H1 (cell line): ENCODE measurements at places on chromosomes 6 and 20.

GRCh38 chr6:142417331-142417750 lies 115.5 kb downstream of the ADGRG6 start:
- no peaks in the 10 kb centered on the region for H3K4me1 ChIP-seq
- no peaks in the 10 kb centered on the region for H3K27me3 ChIP-seq
- H3K4me3 ChIP-seq: no peak overlapping the region
- H3K36me3 ChIP-seq: no peaks in the 10 kb centered on the region
- no peak for DNase-seq

DNA sequence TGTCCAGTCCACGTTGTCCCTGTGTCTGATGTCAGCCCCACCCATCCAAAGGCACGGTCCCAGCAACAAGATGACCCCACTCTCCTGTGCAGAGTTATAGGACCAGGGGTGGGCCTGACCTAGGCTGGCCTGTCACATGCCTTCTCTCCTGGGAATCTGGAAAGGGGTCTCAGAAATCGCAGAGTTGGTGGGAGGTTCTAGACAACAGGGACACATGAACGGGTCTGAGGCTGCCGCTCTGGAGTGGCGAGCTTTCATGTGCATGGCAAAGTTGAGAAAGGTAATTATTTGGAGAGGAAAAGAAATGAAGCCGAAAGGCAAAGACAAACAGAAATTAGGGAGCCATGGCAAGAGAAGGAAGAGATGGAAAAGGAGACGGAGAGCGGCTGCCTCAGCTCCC lies 29.5 kb downstream of the BFSP1 start:
- H3K36me3 ChIP-seq: no peaks in the 10 kb centered on the region
- H3K4me1 ChIP-seq: no peaks in the 10 kb centered on the region

GRCh38 chr6:87738000-87738399 lies 36.0 kb upstream of the AKIRIN2 start:
- H3K27me3 ChIP-seq: no peaks in the 10 kb centered on the region
- H3K4me1 ChIP-seq: no peaks in the 10 kb centered on the region
- H3K27ac ChIP-seq: no peak overlapping the region
- DNase-seq: no peak
- no peak overlapping the region for H3K4me3 ChIP-seq
- H3K36me3 ChIP-seq: no peaks in the 10 kb centered on the region

- no peak overlapping the region for H3K27ac ChIP-seq
- no peaks in the 10 kb centered on the region for H3K4me1 ChIP-seq
- no peaks in the 10 kb centered on the region for H3K36me3 ChIP-seq
- H3K27me3 ChIP-seq: no peaks in the 10 kb centered on the region
Observed at GRCh38 chr6:64459411-64459944, 823.9 kb downstream of the PHF3 start.

DNA sequence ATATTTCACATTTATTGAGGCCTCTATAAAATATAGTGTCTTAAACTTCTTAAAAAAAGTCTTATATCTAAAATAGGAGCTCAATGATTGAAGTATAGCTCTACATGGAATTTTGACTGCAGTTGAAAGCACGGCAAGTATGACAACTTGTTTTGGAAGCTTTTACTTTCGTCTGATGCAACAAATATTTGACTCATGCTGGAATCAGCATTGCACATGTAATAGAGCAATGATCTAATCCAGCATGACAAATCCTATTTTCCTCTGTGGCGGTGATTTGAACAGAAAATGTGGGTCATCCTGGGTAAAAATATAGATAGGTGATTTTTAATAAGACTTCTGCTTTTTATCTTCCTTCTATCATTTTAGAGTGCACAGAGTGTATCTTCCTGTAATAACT lies 111.6 kb downstream of the TINAG start:
- H3K27me3 ChIP-seq: no peaks in the 10 kb centered on the region
- H3K4me3 ChIP-seq: no peak overlapping the region
- DNase-seq: no peak
- no peaks in the 10 kb centered on the region for H3K36me3 ChIP-seq
- no peaks in the 10 kb centered on the region for H3K4me1 ChIP-seq
- no peak overlapping the region for H3K27ac ChIP-seq

GRCh38 chr20:34904202-34904621 lies 27.8 kb downstream of the ACSS2 start:
- no peak overlapping the region for H3K27ac ChIP-seq
- H3K4me1 ChIP-seq: no peaks in the 10 kb centered on the region
- no peaks in the 10 kb centered on the region for H3K27me3 ChIP-seq
- no peak for DNase-seq
- no peaks in the 10 kb centered on the region for H3K36me3 ChIP-seq
- no peak overlapping the region for H3K4me3 ChIP-seq

DNA sequence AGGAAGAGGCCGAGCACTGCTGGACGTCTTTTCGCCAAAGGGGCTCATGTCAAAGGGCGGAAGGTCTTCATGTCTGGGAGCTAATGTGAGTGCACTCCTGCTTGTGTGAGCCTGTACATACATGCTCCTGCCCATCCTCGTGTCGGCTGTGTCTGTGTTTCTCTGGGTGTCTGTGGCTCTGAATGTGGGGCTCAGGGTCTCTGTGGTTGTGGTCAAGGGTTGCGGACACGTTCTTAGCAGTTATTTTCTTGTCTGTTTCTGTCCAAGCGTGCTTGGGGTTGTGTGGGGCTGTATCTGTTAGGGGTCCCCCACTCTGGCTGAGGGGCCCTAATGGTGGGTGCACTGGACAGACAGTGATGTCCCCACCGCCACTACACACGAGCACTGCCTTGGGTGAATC lies 2.9 kb downstream of the AVP start:
- no peak for DNase-seq
- no peaks in the 10 kb centered on the region for H3K36me3 ChIP-seq
- peaks cover 4% of the 10 kb centered on the region for H3K4me1 ChIP-seq
- peaks cover 36% of the 10 kb centered on the region for H3K27me3 ChIP-seq
- no peak overlapping the region for H3K27ac ChIP-seq

- H3K36me3 ChIP-seq: no peaks in the 10 kb centered on the region; the same call in 1 of the 2 replicates
- peak overlapping the region; percentile 90 for H3K4me3 ChIP-seq
Observed at GRCh38 chr6:116101302-116101718, 657 bp downstream of the NT5DC1 start.

DNA sequence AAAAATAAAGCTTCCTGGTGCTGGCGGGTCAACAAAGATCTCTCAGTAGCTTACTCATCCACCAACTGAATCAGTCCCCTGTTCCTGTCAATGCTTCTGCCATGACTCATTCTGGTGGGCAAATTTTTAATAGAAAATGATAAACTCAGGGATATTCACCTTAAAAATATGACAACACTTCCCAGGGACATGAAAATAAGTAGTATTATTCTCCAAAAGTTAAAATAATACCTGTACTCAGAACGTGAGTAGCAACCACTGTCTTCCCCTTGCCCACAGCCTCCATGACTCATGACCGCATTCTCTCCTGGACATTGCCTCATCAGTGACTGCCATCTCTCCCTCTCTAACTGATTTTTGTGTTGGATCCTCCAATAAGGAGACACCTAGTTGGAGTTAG lies 552.3 kb downstream of the KIF16B start:
- no peak overlapping the region for H3K27ac ChIP-seq
- no peaks in the 10 kb centered on the region for H3K4me1 ChIP-seq
- no peak overlapping the region for H3K4me3 ChIP-seq
- no peaks in the 10 kb centered on the region for H3K36me3 ChIP-seq
- no peaks in the 10 kb centered on the region for H3K27me3 ChIP-seq
- no peak for DNase-seq

- H3K27ac ChIP-seq: no peak overlapping the region
- DNase-seq: no peak
- H3K27me3 ChIP-seq: no peaks in the 10 kb centered on the region
- H3K36me3 ChIP-seq: no peaks in the 10 kb centered on the region
- H3K4me1 ChIP-seq: no peaks in the 10 kb centered on the region
Observed at GRCh38 chr6:137775720-137776119, 91.3 kb upstream of the TNFAIP3 start.

DNA sequence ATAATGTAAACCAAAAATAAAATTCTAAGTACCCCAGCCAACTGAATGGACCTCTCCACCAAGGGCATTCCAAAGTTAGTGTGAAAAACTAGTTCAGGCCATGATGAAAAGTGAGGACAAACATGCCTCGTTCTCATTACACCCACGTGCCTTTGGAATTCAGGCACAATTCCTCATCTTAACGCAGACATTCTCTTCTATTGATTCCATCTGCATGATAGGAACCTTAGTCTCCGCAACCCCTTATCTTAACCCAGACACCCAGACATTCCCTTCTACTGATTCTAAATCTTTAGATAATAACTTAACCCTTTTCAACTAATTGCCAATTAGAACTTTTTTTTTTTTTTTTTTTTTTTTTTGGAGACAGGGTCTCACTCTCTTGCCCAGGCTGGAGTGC lies 7.6 kb upstream of the SERPINB6 start:
- no peak for DNase-seq
- H3K27me3 ChIP-seq: no peaks in the 10 kb centered on the region
- H3K27ac ChIP-seq: no peak overlapping the region
- peaks cover 6% of the 10 kb centered on the region for H3K4me1 ChIP-seq
- H3K4me3 ChIP-seq: no peak overlapping the region
